ENCODE measurements at places on chromosomes 4 and X.

- no peak for DNase-seq
These were observed 1117.6 kb upstream of the PRKX start for GRCh38 chrX:4830880-4831557.

DNA sequence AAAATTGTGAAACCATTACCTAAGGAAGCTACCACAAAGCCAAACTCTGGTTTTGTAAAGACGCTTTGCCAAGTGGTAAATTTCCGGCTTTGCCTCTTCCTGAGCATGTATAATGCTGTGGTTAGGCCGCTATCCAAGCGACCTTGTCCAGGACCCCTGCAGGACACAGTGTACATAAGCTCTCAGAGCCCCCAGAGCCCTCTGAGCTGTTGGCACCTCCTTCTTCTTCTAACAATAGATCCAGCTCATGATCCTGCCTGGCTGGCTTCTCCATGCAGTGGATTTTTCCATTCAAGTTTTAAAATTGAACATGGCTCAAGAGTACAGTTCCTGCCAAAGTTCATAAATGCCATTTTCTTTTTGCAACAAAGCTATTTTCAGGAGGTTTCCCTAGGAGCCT, 326.7 kb downstream of the MAPK10 start:
- no peak for DNase-seq

DNA sequence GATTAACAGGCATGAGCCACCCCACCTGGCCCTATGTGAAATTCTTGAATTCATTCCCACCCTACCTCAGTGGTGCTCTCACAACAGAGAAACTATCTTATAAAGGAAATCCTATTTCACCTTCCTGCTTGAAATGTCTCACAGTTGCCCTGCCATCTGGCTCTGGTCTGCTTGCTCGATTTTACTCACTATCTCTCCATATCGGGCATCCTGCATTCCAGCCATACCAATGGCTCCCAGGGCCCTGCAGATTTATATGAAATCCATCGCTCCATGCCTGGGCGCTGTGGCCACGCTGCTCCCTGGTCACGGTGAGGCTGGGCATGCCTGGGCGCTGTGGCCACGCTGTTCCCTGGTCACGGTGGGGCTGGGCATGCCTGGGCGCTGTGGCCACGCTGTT, 15.8 kb downstream of the SORBS2 start:
- no peak for DNase-seq

- no peak for DNase-seq
These were observed 164.6 kb downstream of the DHRSX start for GRCh38 chrX:2336181-2336580.

DNA sequence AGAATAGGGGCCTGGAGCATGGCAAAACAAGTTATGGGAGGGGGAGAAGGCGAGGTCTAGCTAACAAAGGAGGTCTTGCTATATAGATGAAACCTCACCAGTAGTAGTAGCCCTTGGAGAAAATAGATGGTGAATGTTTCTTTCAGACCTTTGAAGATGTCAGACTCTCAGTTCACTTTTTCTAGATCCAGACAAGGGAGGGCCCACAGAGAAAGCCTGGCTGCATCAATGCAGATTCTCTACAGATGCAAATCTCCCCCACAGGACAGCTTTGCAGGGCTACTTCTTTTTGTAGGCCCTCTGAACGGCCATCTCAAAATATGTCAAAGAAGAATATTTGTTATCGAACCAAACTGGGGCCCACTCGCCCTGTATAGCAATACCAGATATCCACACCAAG, 159.7 kb downstream of the ANK2 start:
- DNase-seq: no peak

DNA sequence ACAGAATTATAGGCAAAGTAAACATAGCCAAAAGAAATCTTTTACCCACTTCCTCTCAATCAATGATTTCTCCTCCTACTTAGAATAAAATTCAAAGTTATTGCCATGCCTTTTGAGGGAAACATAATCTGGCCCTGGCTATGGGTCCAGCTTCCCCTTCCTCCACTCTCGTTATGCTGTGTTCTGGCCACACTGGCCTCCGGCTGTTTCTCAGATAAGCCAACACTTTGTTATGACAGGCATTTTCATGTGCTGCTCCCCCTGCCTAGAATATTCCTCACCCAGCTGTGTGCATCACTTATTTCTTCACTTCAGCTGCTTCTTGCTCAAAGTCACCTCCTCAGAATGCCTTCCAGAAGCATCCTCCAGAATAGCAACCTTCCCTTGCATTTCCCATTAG, 386.6 kb upstream of the AADAT start:
- DNase-seq: no peak

GRCh38 chr4:72679666-72680065, 110.6 kb upstream of the ADAMTS3 start:
- no peak for DNase-seq

Data from T-cell (primary cell).